ENCODE measurements at places on chromosomes 6 and 20. TPM values are rescaled to one million over a fixed set of nuclear protein-coding genes. Genes with fewer than 3 reads are reported as not detected.

THBS2 gene
- 10.7 TPM for total RNA-seq

HUS1B gene
- not detected for total RNA-seq

DAAM2 gene
- 16.1 TPM for total RNA-seq

KIAA1755 gene
- total RNA-seq = 5.3 TPM

NKX2-2 gene
- total RNA-seq = not detected

Data from left ventricle myocardium superior (tissue), 1 donor.